ENCODE measurements at places on chromosomes 3 and 15.

GRCh38 chr3:73580343-73580742, 44.4 kb downstream of the PDZRN3 start:
- no peak for DNase-seq

- peak; percentile 69 for DNase-seq
These were observed 61.3 kb upstream of the ACKR4 start for GRCh38 chr3:132535575-132536441.

DNA sequence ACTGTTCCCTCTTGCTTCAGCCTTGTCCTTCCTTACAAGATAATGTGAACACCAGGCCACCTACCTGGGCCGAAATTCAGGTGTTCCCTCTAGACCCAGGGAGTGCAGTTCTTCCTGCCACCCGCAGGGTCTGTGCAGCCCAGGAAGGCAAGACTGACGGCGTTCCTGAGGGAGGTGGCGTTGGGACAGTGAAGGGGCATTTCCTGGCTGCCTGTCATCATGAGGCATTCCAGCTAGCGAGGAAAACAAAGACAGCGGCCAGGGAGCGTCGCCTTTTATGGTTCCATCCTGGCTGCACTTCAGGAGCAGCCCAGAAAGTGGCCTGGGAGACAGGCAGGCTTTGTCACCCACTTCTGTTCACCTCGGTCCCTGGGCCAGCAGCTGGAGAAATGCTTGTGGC, 84.8 kb upstream of the WNT5A start:
- no peak for DNase-seq

DNA sequence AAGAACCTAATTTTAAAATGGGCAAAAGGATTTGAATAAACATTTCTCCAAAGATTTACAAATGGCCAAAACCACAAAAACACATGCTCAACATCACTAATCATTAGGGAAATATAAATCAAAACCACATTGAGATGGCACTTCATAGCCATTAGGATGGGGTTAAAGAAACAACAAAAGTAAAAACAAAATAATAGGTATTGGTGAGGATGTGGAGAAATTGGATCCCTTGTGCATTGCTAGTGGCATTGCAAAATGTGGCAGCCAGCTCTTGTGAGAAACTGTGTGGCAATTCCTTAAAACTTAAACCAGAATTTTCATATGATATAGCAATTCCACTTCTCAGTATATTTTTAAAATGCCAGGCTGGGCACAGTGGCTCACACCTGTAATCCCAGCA, 126.5 kb downstream of the STT3B start:
- DNase-seq: no peak

- no peak for DNase-seq
These were observed 73.5 kb downstream of the SCN10A start for GRCh38 chr3:38742550-38742949.

- DNase-seq: no peak
These were observed 115.7 kb upstream of the PRTG start for GRCh38 chr15:55858661-55859060.
